Glutamatergic neuron (in vitro differentiated cells): ENCODE measurements at places on chromosomes 7 and 10. TPM values are rescaled to one million over a fixed set of nuclear protein-coding genes. Genes with fewer than 3 reads are reported as not detected.
A peak's percentile ranks its signal among the peaks of the same experiment; 100 is the strongest.

- DNase-seq, result peak; percentile 41
Measured at GRCh38 chr10:105973360-105973759, 1191.1 kb downstream of the SORCS1 start.

DNA sequence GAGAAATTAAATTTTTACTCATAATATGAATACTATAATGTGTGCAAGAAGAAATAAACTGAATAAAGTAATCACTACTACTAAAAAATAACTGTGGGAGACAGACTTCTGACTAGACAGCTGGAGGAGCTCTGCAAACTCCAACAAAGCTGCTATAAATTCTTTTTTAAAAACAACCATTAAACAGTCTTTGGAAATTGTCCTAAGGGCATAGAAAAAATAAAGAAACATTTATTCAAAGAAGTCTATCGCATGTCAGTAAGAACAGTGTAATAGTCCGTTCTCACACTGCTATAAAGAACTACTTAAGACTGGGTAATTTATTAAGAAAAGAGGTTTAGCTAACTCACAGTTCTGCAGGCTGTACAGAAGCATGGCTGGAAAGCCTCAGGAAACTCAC is 56.0 kb downstream of the ZPBP start:
- no peaks in the 10 kb centered on the region for H3K27me3 ChIP-seq
- no peak overlapping the region for H3K27ac ChIP-seq
- H3K4me1 ChIP-seq, result no peaks in the 10 kb centered on the region
- no peak overlapping the region for H3K4me3 ChIP-seq
- H3K36me3 ChIP-seq, result no peaks in the 10 kb centered on the region
- DNase-seq, result no peak

DNA sequence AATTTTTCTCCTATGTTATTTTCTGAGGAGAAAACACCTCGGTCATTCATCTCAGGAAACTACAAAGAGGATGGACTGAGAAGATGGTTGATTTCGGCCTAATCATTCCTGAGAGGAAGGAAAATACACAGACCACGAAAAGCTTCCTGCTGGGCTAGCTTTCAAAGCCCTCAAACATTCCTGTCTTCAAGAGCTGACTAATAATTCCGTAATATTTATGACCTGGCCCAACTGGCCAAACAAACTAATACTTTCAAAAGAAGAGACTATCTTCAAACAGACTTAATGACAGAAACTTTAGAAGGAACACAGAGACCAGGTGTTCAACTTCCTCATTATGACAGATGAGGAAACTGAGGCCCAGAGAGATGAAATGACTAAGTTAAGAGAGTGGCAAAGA is 215.1 kb upstream of the FRMD4A start:
- no peak overlapping the region for H3K4me3 ChIP-seq
- peaks cover 37% of the 10 kb centered on the region for H3K4me1 ChIP-seq
- DNase-seq, result no peak
- H3K27ac ChIP-seq, result no peak overlapping the region
- H3K36me3 ChIP-seq, result no peaks in the 10 kb centered on the region

The FKBP6 gene
- not detected for total RNA-seq

GRCh38 chr7:126398285-126398684 is 854.5 kb downstream of the GRM8 start:
- no peaks in the 10 kb centered on the region for H3K36me3 ChIP-seq
- H3K4me1 ChIP-seq, result no peaks in the 10 kb centered on the region
- H3K27ac ChIP-seq, result no peak overlapping the region
- no peak for DNase-seq

DNA sequence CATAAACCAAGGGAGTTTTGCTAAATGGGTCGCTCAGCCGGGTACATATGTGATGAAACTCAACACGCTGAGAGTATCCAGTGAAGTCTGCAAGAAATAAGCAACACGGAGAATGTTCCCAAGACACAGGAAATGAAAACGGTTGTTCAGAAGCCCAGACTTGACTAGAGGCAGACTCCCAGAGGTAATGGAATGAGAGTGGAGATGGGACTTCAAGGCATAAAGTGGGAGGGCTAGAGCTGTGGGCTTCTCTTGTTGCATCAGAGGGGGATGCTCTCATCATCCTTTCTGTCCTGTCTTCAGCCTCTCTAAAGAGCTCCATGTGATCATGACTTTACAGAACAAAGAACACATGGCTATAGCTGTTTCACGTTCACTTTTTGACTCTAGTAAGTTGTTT is 88.3 kb downstream of the BAMBI start:
- H3K27ac ChIP-seq, result no peak overlapping the region
- no peaks in the 10 kb centered on the region for H3K36me3 ChIP-seq
- peaks cover 3% of the 10 kb centered on the region for H3K27me3 ChIP-seq
- no peak for DNase-seq
